ENCODE measurements at places on chromosomes 6 and 20.

DNA sequence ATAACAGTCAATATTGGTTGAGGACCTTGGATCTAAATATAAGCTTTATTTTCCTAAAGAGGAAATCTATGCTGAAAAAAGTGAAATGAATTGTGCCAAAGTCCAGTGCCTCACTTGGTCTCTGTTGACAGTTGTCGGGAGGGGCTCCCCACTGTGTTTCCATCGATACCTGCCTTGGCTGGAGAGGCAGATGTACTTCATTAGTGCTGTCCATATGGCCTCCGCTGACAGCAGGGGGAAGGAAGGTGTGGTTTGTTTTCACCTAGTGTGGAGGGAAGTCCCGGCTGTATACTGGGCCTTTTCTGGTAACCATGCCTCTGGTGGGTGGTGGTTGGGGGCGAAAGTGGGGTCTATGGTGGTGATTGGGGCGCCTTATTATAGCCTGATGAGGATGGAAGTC, 42.7 kb downstream of the CD2AP start:
- DNase-seq, result no peak

DNA sequence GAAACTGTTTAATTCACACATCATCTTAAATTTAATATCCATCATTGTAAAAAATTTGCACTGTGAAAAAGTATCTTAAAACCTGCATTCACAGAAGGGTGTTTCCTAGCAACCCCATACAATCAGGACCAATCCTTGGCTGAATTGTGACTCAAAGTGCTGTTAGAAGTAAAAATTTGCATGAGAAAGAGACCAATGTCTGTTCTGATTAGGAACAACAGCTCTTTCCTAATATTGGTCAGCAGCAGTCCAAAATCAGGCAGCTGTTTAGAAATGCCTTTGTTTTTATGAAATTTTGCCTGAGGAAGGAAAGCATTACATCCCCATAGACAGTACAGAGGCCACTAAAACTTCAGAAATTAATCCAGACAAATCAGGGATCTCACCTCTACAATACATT, 987.0 kb downstream of the HACE1 start:
- DNase-seq, result no peak

- no peak for DNase-seq
Observed at GRCh38 chr6:151412909-151413308, 21.6 kb upstream of the ZBTB2 start.

GRCh38 chr6:131135244-131136020, at the start of gene AKAP7:
Gene AKAP7 (plus strand): TSS chr6:131135467. CDS start chr6:131135764, 297 bp downstream.
- no peak for DNase-seq

DNA sequence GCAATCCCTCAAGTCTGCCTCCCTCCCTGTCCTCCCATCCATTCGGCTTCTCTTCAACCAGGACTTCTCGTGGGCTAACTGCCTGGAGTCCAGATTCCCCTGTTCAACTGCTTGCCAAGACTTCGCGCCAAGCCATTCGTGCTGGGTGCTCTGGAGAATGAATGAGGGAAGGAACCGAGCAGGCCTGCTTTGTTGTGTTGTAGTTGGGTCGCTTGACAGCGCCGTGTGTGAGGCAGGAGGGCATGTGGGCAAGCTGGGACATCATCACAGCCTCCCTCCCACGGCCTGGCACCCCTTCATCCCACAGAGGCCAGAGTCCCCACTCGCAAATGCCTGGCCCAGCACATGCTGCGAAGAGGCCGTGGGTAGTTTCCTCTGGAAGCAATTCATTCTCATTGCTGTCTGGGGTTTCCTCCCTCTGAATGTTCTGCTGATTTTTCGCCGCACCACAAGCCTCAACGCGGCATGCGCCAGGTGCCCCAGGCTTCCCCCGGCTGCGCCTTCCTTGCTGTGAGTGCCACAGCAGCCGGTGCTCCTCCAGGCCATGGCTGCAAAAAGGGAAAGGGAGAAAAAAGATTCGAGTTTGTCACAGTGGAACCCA, 336.0 kb downstream of the QKI start:
- DNase-seq, result no peak

- DNase-seq, result no peak
Observed at GRCh38 chr6:99873084-99873483, 120.9 kb downstream of the MCHR2 start.

- DNase-seq, result no peak
Observed at GRCh38 chr6:131381052-131381708, 191.8 kb upstream of the ARG1 start.

GRCh38 chr6:111625461-111626391, 20.0 kb upstream of the TRAF3IP2 start:
- DNase-seq, result peak; percentile 25

GRCh38 chr6:46917002-46917545, 4.7 kb downstream of the ADGRF5 start:
- no peak for DNase-seq

DNA sequence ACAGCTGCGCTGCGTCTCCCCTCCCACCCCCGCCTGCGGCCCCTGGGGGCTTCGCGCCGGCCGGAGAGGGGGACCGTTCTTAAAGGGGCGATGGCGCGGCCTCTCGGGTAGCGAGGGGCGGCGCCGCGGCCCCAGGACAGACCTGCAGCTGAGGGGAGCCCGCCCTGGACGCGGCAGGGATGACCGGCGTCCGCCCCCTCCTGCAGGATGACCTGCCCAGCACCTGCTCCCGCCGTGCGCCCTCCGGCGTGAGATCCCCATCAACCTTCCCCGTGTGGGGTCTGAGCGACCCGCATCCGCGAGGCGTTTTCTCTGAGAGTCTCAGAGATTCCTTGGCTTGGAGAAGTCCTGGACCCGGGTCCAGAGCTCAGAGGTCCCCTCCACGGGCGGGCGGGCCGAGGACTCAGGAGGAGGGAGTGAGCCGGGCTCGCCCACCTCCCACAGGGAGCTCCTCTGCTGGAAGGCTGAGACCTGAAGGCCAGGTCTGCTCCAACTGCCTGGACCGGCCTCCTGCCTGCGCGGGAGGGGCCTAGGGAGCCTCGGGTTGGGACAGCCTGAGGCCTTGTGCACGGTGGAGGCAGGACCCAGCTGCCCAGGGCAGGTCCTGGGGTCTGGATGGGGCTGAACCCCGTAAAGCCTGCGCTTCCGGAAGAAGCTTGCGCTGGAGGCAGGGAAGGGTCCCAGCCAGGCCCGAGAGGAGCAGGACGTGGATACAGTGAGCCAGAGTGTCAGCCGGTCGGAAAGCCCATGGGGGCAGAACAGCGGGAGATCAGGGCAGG, 532 bp upstream of the NKAIN4 start:
- DNase-seq, result no peak

- DNase-seq, result no peak
Observed at GRCh38 chr6:169972736-169973135, 221.3 kb downstream of the ERMARD start.

- DNase-seq, result no peak
Observed at GRCh38 chr6:111254004-111254778, 166.9 kb downstream of the SLC16A10 start.

- DNase-seq, result no peak
Observed at GRCh38 chr6:28597924-28598722, 72.4 kb downstream of the GPX5 start.

Measured in Karpas-422 (cell line).